Esophagus squamous epithelium (tissue), 5 donors: ENCODE measurements at places on chromosomes 12 and 14.

DNA sequence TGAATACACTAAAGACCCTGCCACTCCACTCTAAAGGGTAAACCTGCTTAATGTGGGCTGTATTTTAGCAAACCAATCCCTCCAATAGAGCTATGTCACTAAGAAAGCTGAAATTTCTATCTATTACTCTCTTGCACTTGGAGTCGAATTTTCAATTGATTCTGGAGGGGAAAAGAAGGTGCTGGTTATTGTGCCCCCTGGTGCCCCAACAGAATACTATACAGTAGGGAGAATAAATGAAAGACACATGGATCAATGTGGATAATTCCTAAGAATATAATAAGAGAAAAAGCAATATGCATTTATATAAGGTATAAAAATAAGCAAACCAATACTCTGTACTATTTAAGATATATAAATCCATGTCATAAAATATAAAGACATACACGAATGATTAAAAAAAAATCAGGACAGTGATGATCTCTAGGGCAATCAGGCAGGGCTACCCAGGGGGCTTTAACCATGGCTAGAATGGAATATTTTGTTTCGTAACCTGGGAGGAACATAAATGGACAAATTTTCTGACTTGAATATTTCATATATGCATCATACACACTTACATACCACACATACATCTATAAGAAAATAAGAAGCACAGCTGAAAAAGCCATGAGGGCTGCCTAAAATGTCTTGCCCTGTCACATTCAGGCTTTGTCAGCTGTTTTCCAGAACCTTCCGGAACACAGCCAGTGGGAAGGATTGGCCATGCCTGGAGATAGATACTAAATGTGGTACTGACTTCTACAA lies 54.4 kb downstream of the EFCAB11 start:
- DNase-seq, result no peak

GRCh38 chr12:124379938-124380754 lies 85.3 kb downstream of the RFLNA start:
- no peak for DNase-seq

GRCh38 chr12:62581288-62582064 lies 114.8 kb downstream of the MON2 start:
- no peak for DNase-seq

DNA sequence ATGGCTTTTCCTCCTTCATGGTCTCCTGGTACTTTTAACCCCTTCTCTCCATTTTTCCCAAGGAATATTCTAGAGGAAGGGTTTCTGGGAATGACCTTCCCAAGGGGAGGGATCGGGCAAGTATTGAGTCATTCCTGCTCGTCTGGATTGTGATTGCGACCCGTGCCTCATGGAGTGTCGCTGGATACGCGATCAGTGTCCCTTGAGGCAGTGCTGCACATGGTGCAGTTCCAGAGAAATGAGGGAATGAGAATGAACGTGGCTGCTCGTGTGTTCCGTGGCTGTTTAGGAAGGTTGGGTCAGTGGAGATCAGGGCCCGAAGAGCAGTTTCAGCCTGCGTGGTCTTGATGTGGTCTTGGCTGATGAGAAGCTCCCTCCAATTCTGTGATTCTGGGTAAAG lies 234.4 kb downstream of the CACNA1C start:
- DNase-seq, result no peak

DNA sequence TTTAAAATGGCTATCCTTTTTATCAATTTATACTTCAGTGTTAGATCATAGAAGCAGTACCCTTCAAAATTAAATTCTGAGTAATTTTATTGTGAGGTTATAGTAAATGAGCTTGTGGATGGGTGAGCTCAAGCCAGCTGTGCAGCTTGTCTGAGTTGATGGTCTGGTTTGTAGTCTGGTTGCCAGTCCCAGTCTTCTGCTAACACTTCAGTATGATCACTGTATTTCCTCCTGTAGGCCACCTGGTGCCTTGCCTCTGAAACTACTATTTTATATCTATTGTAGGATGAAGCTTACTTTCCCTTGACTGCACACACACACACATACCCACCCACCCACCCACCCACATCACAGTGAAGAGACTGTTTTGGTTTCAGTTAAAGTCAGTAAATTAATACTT lies 496.4 kb downstream of the PCNX1 start:
- no peak for DNase-seq

- no peak for DNase-seq
These were observed 63.0 kb upstream of the NRXN3 start for GRCh38 chr14:78107166-78107565.

GRCh38 chr12:130216031-130216430 lies 53.8 kb downstream of the FZD10 start:
- no peak for DNase-seq

DNA sequence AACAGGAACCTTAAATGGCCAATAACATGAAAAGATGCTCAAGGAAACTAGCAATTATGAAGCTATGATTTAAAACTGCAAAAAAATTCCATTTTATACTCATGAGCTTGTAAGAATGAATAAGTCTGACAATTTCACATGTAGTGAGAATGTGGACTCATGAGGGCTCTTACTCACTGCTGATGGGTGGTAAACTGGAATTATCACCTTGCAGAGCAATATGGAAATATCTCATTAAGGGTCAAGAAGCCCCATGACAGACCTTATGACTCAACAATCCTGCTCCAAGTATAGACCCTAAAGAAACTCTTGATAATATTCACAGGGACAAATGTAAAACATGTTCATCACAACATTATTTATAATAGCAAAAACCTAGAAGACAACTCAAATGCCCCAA lies 23.5 kb upstream of the SMAGP start:
- no peak for DNase-seq

DNA sequence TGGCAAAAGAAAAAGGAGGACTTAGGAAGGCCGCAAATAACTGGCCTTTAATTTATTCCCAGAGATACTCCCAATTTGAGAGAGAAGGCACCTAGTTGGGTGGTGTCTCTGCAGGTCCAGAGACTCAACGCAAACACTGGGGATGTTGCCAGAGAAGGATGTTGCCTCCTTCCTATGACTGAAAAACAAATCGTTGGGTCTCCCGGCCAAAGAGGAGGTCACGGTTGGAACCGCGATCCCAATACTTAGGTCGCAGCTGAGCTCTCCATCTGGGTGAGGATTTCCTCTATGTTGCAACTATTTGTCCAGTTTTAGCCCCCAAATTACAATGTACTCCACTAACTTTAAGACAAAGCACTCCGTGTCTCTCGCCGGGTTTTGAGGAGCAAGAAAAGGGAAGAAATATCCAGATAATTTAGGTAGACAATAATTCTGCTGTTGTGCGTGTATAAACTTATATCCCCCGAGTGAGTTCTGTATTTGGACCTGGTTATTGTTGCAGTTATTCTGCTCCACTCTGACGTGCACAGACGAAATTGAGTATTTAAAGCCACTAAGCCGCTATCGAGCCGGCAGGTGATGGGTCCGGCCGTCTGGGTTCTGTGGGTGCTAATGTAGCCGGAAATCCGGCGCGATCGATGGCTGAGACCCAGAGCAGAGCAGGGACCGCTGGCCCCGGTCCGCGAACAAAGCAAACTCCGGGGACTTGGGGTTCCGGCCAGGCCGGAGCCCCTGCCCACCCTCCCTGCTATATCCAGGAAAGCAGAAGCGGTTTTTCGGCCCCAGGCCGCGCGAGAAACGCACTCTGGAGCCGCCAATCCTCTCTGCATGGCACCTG lies 5.7 kb downstream of the HOXC12 start:
- no peak for DNase-seq

GRCh38 chr14:102481791-102482238 lies 27.8 kb downstream of the ANKRD9 start:
- DNase-seq, result no peak

DNA sequence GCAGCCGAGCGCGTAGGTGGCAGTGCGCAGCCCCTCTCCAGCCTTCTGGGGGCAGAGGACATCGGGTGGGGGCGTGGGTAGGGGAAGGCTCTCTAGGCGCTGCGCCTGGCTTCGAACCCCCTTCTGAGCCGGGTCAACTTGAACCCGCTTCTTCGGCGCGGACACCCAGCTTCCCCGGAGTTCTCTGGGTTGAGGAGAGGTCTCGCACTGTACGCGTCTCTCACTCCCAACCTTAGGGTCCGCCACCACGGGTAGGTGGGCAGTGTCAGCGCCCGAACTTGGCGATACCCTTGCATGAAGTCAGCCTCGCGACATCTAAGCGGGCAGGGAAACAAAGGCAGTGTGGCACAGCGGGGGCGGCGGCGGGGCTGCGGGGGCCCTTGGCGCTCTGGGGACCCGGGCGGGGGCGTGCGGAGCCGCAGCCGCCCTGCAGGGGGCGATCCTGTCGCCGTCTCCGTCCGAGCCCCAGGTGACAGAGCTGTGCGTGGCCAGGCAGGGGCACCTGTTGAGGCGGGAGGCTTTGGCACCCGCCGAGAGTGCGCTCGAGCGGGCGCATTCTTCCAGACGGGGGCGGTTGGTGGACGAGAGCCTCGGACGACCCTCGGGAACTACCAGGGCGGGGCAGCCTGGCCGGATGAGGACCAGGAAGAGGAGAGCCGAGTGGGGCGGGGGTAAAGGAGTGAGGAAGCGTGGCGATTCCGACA lies 1.1 kb downstream of the GALNT16 start:
- DNase-seq, result no peak

- DNase-seq, result no peak
These were observed 2.7 kb downstream of the TMTC3 start for GRCh38 chr12:88144546-88145468.

DNA sequence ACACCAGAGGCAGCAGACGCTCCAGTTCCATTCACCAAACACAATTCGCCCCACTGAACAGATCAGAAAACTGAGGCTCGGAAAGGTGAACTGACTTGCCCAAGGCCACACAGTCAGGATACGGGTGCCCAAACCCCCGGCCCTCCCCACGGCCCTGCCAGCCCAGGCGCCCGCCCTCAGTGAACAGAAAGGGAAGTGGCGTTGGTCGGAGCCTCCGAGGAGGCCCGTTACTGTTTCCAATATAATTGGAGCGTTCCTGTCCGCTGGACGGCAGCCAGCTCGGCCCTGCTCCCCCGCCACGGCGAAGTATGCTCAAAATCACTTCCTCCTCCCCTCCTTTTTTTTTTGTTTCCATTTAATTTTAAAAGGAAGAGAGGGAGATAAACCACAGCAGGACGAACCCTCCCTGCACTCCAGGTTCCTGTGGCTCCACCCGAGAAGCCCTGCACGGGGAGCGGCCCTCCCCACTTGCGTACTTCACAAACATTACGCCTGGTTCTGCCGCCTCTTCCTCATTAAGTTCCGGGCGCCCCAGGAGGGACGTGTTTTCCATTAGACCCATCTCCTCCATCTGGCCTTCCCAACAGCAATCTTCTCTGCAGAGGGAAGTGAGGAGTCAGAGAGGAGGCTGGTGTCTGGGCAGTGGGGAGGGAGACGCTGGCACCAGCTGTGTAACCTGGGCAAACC lies 61.1 kb downstream of the NCOR2 start:
- DNase-seq, result peak; percentile 25

- no peak for DNase-seq
These were observed 29.6 kb downstream of the NUDT4 start for GRCh38 chr12:93407054-93407962.

- no peak for DNase-seq
These were observed 8.8 kb upstream of the CCDC85C start for GRCh38 chr14:99612738-99613330.

GRCh38 chr12:24414480-24414879 lies 465.0 kb upstream of the SOX5 start:
- no peak for DNase-seq

DNA sequence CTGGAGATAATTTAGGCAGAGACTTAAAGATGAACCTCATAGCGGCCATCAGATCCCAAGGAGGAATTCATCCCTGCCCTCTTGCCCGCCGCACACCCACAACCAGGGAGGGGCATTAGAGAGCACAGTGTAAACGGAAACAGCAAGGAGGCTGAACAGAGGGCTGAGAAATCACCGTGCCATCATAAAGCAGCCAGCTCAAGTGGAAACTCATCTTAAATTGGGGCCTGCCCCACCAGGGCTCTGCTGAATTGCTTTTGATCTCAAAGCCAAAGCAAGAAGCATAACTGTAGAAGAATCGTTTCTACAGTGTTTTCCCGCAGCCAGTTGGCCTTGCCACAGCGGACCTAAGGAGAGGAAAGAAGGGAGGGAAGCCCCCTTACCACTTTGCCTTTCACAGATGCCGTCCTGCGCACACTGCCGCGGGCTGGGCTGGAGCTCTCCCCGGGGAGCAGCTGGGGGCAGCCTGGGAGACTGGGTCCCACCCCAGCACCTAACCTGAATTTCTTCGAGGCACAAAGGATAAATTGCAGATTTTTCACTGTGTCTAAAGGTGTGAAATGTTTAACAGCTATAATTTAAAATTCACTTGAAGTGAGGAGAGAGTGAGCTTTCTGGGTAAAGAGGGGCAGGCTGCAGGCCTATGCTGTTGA lies 51.8 kb upstream of the MMP17 start:
- DNase-seq, result no peak

GRCh38 chr14:73719361-73719760 lies 5.2 kb upstream of the PNMA1 start:
- no peak for DNase-seq

- no peak for DNase-seq
These were observed 38.0 kb downstream of the DICER1 start for GRCh38 chr14:95119336-95119735.

DNA sequence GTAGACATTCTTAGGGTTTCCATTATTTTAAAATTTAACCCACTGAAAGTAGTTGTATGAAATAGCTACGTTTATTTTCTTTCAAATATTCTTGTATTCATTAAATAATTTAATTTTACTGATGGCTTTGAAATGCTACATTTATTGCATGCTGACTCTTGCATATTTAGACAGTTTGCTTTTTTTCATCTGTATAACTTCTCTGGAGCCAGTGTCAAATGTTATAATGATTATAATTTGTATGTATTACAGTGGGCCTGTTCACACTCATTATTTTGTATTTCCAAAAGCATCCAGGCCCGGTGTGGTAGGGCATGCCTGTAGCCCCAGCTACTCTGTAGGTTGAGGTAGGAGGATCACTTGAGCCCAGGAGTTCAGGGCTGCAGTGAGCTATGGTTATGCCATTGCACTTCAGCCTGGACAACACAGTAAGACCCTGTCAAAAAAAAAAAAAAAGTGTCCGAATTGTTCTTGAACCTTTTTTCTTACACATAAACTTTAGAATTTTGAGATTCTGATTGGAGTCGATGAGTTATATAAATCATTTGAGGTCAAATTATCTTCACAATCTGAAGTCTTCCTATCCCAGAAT lies 905 bp downstream of the ZNF84 start:
- DNase-seq, result no peak
